ENCODE measurements at places on chromosomes 11 and 22.
A peak's percentile ranks its signal among the peaks of the same experiment; 100 is the strongest.

GRCh38 chr11:119880143-119880542 is 151.1 kb upstream of the NECTIN1 start:
- no peak for DNase-seq

DNA sequence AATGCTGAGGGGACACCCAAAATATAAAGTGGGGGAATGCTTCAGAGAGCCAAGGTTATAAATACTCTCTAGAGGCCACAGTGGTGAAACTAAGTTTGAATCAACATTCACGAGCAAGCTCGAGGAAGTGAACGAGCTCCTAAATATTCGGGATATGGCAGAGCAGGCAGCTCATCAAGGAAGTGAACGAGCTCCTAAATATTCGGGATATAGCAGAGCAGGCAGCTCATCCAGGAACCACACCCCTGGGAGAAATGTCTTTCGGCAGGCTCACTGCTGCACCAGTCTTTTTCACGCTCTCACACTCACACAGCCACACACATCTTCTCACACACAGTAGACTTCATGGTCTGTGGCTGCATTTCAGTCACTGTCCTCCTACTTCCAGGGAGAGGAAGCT is 787.5 kb downstream of the OPCML start:
- peak; percentile 20 for DNase-seq

DNA sequence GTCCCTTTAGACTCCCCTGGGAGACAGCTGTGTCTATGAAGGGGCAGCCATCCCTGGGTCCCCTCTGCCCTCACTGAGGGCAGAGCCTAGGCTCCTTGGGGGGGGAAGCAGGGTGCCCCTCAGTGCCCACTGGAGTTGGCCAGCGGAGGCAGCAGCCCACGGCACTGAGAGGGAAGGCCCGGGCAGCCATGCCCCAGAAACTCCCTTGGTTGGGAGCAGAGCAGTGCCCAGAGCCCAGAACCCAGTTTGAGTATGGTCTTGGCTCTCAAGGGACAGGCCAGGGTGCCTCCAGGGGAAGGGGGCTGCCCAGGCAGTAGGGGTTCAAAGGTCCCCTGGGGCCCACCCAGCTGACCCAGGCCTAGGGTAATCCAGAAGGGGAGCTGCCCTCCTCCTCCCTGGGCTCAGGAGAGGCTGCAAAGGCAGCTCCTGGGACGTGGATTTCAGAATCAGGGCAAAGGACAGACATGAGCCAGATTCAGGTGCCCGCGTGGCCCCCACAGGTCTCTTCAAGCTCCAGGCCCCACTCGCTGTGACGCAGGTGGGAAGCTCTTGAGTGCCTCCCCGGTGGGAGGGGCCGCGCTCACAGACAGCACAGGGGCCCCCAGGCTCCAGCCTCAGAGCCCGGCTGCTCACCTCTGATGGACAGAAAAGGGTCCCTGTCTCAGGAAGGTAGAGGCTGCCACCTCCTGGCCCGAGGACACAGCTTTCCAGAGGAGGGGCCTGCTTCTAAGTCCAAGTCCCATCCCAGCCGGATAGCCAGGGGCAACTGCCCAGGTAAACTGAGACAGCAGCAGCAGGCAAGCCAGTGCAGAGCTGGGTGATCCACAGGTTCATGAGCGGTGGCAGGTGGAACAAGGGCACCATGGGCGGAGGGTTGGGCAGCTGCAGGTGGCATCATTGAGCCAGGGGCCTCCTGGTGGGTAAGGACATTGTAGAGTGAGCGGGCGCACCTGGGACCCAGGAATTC is 2.6 kb downstream of the C11orf21 start:
- DNase-seq = no peak

DNA sequence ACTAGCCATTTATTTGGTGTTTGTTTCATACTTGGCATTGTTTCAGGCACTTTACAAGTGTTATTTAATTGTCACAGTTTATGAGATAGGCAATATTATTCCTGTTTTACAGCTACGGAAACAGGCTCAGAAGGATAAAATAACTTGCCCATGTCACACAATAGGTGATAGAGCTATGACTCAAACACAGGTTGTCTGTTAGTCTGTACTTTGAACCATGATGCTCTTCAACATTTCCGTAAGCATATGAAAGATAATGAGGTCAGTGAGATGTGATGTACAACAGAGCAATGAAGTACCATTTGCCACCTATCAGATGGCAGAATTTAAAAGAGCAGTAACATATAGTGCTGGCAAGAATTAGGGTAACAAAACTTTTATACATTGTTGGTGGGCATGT is 15.3 kb downstream of the TUG1 start:
- DNase-seq = no peak

DNA sequence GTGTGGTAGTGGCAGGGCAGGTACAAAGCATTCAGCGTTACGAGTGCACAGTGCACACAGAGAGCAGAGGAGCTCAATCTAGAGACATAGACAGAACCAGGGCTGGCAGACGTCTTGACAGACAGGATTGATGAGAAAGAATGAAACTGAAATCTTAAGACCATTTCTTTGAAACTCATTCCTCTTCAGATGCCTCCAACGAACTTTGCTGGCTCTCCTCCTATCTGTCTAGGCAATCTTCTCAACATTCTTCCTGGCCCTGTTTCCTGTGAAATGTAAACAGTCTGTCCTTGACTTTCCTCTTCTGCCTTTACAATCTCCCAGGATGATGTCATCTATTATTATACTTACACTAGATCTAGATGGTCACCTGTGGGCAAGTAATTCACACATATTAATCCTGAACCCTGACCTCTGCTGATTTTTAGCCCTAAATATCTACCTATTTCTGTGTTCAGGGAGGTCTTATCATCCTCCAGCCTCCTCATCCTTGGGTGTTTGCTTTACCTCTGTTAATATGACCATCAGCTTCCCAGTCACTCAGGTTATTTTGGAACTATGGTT is 119.5 kb downstream of the ENTHD1 start:
- peak; percentile 23 for DNase-seq
